A549 treated with Hydrocortisone at 1 μM for 4 hours (cell line): ENCODE measurements at places on chromosomes 1 and 21. TPM values are rescaled to one million over a fixed set of nuclear protein-coding genes. Genes with fewer than 3 reads are reported as not detected.

Gene ASCL5
- 0.08 to 0.21 TPM (median 0.15 TPM) in 3 of 5 replicates, not detected in the others for total RNA-seq

Gene ERICH3
- not detected in 5 replicates for total RNA-seq

Gene FCRL6
- total RNA-seq, result not detected in 5 replicates

Gene AIRE
- total RNA-seq, result not detected in 5 replicates

Gene C8A
- not detected in 5 replicates for total RNA-seq

Gene TNFRSF9
- total RNA-seq, result 2.2 to 3.6 TPM (median 2.9 TPM) in 5 replicates

Gene CR1
- not detected in 5 replicates for total RNA-seq

Gene SELENBP1
- 6.1 to 7.8 TPM (median 7.5 TPM) in 5 replicates for total RNA-seq

Gene RCC1
- 70.4 to 86.1 TPM (median 74.5 TPM) in 5 replicates for total RNA-seq

Gene CA14
- total RNA-seq, result not detected in 5 replicates

Gene CADM3
- 0.02 to 0.15 TPM (median 0.08 TPM) in 5 replicates for total RNA-seq

Gene GNAT2
- 0.09 to 0.10 TPM (median 0.10 TPM) in 3 of 5 replicates, not detected in the others for total RNA-seq

Gene IVNS1ABP
- total RNA-seq, result 23.1 to 29.6 TPM (median 27.1 TPM) in 5 replicates

Gene ANXA9
- total RNA-seq, result 0.70 to 1.1 TPM (median 0.84 TPM) in 5 replicates

Gene CR2
- 0.02 to 0.03 TPM in 2 of 5 replicates, not detected in the others for total RNA-seq

Gene HSPB7
- total RNA-seq, result 0.05 to 0.14 TPM (median 0.07 TPM) in 4 of 5 replicates, not detected in the other

Gene CAMSAP2
- total RNA-seq, result 15.0 to 26.2 TPM (median 18.8 TPM) in 5 replicates

Gene RER1
- total RNA-seq, result 92.4 to 123 TPM (median 122 TPM) in 5 replicates

Gene HSF2BP
- 1.8 to 2.2 TPM (median 2.1 TPM) in 5 replicates for total RNA-seq
